Activated CD4-positive, alpha-beta T cell treated with anti-CD3 and anti-CD28 coated beads, Interleukin-2, amount 50 U/mL, for 1 hour (primary cell): ENCODE measurements at places on chromosomes 13 and 19.

- DNase-seq, result no peak
Observed at GRCh38 chr19:10005632-10006334, 4.5 kb downstream of the COL5A3 start.

GRCh38 chr13:114095486-114095885 is 36.9 kb downstream of the RASA3 start:
- DNase-seq, result no peak

GRCh38 chr19:44955505-44956439 is 592 bp downstream of the CLPTM1 start:
- no peak for DNase-seq

DNA sequence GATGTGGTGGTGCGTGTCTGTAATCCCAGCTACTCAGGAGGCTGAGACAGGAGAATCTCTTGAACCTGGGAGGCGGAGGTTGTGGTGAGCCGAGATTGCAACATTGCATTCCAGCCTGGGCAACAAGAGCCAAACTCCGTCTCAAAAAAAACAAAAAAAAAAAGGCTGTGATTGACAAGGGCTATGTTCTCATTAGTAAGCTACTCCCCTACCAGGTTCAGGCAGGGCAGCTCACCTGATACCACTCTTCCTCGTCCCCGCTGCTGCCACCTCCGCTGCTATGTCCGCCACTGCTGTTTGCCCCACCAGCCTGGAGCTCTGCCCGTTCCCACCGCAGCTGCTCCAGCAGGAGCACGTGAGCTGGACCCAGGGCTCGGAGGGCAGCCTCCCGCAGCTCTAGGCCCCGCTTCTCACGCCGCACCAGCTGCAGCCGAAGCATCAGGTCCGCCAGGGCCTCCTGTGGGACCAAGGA is 9.4 kb downstream of the USHBP1 start:
- no peak for DNase-seq
